Left lobe of liver (tissue), 2 donors: ENCODE measurements at places on chromosomes 1 and 21. TPM values are rescaled to one million over a fixed set of nuclear protein-coding genes. Genes with fewer than 3 reads are reported as not detected.

Gene SPTA1
- total RNA-seq: 0.88 TPM

Gene CATSPERE
- 1.2 TPM for total RNA-seq

Gene OR2C3
- total RNA-seq: not detected

Gene AGPAT3
- 127 TPM for total RNA-seq

Gene MATN1
- total RNA-seq: not detected

Gene MPL
- 0.15 TPM for total RNA-seq

Gene AQP10
- total RNA-seq: not detected

Gene LYSMD1
- total RNA-seq: 3.9 TPM
